ENCODE measurements at places on chromosomes 13 and 19. TPM values are rescaled to one million over a fixed set of nuclear protein-coding genes. Genes with fewer than 3 reads are reported as not detected.
A peak's percentile ranks its signal among the peaks of the same experiment; 100 is the strongest.

DNA sequence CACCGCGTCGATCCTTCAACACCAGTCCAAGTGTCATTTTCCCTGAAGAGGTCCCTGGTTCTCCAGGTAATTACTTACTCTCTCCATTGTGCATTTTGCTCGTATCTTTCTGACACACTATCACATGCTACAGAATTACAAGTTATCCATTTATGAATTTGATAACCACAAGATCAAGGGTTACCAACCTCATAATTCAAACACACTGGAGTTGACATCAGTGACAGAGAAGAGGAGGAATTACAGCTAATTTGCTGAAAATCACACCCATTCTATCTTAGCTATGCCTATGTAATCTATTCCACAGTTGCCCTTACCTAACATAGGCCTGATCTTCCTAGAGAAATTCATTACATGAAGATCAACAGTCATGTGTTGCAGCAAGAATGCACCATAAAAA, 14.2 kb downstream of the ZC3H13 start:
- no peak for DNase-seq
- no peak overlapping the region for H3K4me3 ChIP-seq
- H3K27me3 ChIP-seq: no peaks in the 10 kb centered on the region
- H3K36me3 ChIP-seq: peaks cover 70% of the 10 kb centered on the region
- H3K27ac ChIP-seq: no peak overlapping the region
- no peaks in the 10 kb centered on the region for H3K4me1 ChIP-seq

DCT gene
- not detected for polyA plus RNA-seq

GRCh38 chr13:40465015-40465390, 201.4 kb downstream of the FOXO1 start:
- no peak overlapping the region for H3K27ac ChIP-seq
- H3K36me3 ChIP-seq: no peaks in the 10 kb centered on the region
- no peak overlapping the region for H3K4me3 ChIP-seq
- DNase-seq: no peak

DNA sequence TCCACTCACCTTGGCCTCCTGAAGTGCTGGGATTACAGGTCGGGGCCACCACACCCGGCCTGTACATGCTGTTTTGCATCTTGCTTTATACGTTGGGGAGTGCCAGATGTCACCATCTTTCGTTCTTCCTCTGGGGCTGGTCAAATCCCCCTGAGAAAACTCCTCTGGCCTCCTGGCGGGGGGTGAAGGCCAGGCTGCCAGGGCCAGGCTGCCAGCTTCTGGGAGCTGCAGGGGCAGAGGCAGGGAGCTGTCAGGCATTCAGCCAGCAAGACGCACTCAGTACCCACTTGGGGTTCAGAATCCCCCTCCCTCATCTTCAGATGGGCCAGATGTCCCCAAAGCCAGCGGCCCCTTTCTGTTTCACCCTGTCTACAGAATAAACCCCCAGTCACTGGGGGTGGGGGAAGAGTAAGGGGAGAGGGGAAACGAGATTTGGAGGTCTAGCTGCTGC, 16.1 kb downstream of the ZSWIM9 start:
- DNase-seq: no peak
- H3K27me3 ChIP-seq: no peaks in the 10 kb centered on the region
- H3K27ac ChIP-seq: no peak overlapping the region
- no peak overlapping the region for H3K4me3 ChIP-seq
- H3K36me3 ChIP-seq: peaks cover 4% of the 10 kb centered on the region
- H3K4me1 ChIP-seq: no peaks in the 10 kb centered on the region

- no peaks in the 10 kb centered on the region for H3K4me1 ChIP-seq
- H3K4me3 ChIP-seq: no peak overlapping the region
- no peaks in the 10 kb centered on the region for H3K36me3 ChIP-seq
Observed at GRCh38 chr19:24140099-24140498, 53.1 kb downstream of the ZNF254 start.

SBK2 gene
- not detected for polyA plus RNA-seq

KCTD4 gene
- not detected for polyA plus RNA-seq

- peak overlapping the region; percentile 55 for H3K4me3 ChIP-seq
- H3K36me3 ChIP-seq: no peaks in the 10 kb centered on the region
- H3K27ac ChIP-seq: no peak overlapping the region
Observed at GRCh38 chr13:110610955-110611595, 4.3 kb upstream of the NAXD start.

APOC4 gene
- not detected for polyA plus RNA-seq

- H3K36me3 ChIP-seq: no peaks in the 10 kb centered on the region
- no peaks in the 10 kb centered on the region for H3K27me3 ChIP-seq
- no peak overlapping the region for H3K27ac ChIP-seq
- H3K4me3 ChIP-seq: no peak overlapping the region
Observed at GRCh38 chr13:48682436-48682835, 28.7 kb downstream of the CYSLTR2 start.

ZNF433 gene
- 0.61 TPM for polyA plus RNA-seq

DNA sequence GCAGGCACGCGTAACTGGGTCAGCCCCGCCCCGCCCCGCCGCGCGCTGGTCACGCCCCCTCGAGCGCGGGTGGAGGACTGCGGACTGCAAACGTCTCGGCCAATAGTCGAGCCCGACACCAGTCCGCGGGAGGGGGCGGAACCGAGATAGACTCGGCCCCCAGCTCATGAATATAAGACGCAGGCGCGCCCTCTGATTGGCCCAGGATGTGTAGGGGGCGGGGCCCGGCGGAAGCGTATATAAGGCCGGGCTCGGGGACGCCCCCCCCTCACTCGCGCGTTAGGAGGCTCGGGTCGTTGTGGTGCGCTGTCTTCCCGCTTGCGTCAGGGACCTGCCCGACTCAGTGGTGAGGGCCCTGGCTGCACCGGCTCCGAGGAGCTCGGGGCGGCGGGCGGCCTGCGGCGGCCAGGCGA, at the start of gene CIRBP:
Gene CIRBP, plus strand, starts transcription at position 268 of the 413 bp plus-strand sequence. CDS start 1,602 bp downstream, outside the sequence.
- peak; percentile 99 for DNase-seq
- H3K27me3 ChIP-seq: no peaks in the 10 kb centered on the region
- H3K27ac ChIP-seq: peak within 1 kb of the TSS; percentile 85
- peak within 1 kb of the TSS; percentile 91 for H3K4me3 ChIP-seq
- H3K36me3 ChIP-seq: peaks cover 35% of the 10 kb centered on the region

ZNF28 gene
- polyA plus RNA-seq: 17.7 TPM

DNA sequence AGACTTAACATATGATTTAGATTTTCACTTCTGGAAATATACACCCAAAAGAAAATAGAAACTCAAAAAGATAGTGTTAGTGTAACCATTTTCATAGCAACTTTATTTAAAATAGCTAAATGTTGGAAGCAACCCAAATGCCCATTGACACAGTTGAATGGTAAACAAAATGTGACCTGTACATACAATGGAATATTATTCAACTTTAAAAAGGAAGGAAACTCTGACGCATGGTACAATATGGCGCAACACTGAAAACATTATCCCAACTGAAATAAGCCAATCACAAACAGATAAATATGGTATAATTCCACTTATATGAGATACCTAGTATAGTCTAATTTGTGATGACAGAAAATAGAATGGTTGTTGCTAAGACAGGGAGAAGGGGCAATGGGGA, 1456.1 kb upstream of the MIR17HG start:
- no peak overlapping the region for H3K4me3 ChIP-seq
- H3K27ac ChIP-seq: no peak overlapping the region
- no peak for DNase-seq
- no peaks in the 10 kb centered on the region for H3K4me1 ChIP-seq
- no peaks in the 10 kb centered on the region for H3K36me3 ChIP-seq
- no peaks in the 10 kb centered on the region for H3K27me3 ChIP-seq

KANK3 gene
- polyA plus RNA-seq: 0.40 TPM
